Kasumi-1 (cell line): ENCODE measurements at places on chromosomes 12 and 14.

- DNase-seq, result peak; percentile 97
Observed at GRCh38 chr14:91009501-91010152, 50.8 kb downstream of the RPS6KA5 start.

DNA sequence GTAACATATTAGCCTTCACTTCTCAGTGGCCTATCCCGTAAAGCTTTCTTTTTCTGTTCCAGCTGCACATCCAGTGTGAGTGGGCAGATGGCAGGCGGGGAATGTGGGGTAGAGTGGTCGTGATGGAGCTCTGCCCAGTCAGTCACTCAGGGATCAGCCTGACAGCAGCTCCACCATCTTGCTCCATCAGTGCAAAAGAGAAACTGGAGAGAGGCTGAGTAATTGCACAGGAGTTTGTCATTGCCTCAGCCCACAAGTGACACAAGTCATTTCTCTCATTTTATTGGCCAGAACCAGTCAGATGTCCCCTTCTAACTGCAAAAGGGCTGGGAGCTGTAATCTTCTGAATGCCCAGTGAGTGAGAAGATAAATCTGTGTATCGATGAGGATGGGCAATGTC lies 66.5 kb downstream of the ATP23 start:
- no peak for DNase-seq

GRCh38 chr12:89239534-89239933 lies 112.8 kb downstream of the DUSP6 start:
- no peak for DNase-seq

DNA sequence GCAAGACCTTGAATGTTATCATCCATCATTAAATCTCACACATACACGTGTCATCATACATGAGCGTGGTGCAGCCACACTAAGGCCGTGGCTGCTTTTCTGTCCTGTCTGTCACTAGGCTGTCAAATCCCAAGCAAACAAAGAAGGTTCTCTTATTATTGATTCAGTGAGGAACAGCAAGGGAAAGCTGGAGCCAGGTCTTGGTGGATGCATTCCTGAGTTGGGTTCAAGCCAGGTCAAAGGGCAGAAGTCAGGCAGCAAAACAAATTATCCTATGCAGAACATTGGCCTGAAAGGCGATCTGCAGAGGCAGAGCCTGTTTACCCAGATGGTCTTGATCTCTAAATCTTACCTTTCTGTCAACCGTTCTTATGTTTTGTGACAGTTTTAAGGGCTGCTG lies 252.3 kb downstream of the NEDD1 start:
- DNase-seq, result no peak

- DNase-seq, result peak; percentile 20
Observed at GRCh38 chr14:69695322-69696203, 71.4 kb upstream of the SRSF5 start.

DNA sequence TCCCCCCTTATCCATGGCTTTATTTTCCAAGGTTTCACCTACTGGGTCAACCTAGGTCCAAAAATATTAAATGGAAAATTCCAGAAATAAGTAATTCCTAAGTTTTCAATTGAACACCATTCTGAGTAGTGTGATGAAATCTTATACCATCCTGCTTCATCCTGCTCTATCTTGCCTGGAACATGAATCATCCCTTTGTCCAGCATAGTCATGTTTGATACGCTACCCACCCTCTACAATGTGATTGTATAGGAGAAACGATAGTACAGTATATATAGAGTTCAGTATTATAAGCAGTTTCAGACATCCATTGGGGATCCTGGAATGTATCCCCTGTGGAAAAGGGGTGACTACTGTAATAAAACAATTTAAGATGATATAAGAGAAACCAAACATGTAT lies 62.2 kb downstream of the IFNG start:
- DNase-seq, result no peak

GRCh38 chr14:95505030-95505589 lies 11.3 kb downstream of the SYNE3 start:
- no peak for DNase-seq

- peak; percentile 62 for DNase-seq
Observed at GRCh38 chr14:69612014-69612782, 802 bp downstream of the SUSD6 start.

DNA sequence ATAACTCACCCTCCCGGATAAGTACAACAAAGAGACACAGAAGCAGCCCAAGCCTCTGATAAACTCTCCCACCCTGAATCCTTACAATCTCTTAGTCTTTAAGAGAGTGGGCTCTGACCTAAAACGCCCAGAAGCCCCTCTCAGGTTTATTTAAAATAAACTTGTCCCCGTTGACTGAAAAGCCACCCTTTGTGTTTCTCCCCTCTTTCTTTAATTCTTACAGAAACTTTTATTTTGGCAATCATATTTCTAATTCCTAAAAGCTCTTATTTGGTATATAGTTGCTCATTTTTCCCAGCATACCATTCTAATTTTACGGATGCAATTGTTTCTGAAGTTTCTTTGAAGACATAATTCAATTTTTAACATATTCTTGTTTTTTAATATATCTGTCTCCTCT lies 222.1 kb upstream of the PLXNC1 start:
- no peak for DNase-seq

GRCh38 chr12:3101309-3102024 lies 24.3 kb downstream of the TSPAN9 start:
- DNase-seq, result no peak

GRCh38 chr14:96455588-96455987 lies 46.6 kb upstream of the PAPOLA start:
- no peak for DNase-seq

DNA sequence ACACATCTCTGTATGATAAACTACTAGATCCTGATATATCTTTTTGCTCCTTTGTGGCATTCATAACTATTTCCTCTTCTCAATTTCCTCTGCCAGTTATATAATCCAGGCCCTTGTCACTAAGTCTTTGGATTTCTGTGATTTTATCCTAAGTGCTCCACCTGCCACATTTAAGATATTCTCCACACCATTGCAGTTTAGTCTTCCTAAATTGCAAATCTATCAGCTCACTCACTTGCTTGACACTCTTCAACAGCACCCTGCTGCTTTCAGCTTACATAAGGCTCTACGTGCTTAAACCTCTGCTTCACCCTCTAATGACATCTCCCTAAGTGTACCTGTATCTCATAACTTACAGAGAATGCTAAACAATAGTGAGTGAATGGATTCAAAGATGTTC lies 1032.2 kb upstream of the SEL1L start:
- no peak for DNase-seq

- no peak for DNase-seq
Observed at GRCh38 chr12:104371043-104371870, 67.7 kb downstream of the EID3 start.

DNA sequence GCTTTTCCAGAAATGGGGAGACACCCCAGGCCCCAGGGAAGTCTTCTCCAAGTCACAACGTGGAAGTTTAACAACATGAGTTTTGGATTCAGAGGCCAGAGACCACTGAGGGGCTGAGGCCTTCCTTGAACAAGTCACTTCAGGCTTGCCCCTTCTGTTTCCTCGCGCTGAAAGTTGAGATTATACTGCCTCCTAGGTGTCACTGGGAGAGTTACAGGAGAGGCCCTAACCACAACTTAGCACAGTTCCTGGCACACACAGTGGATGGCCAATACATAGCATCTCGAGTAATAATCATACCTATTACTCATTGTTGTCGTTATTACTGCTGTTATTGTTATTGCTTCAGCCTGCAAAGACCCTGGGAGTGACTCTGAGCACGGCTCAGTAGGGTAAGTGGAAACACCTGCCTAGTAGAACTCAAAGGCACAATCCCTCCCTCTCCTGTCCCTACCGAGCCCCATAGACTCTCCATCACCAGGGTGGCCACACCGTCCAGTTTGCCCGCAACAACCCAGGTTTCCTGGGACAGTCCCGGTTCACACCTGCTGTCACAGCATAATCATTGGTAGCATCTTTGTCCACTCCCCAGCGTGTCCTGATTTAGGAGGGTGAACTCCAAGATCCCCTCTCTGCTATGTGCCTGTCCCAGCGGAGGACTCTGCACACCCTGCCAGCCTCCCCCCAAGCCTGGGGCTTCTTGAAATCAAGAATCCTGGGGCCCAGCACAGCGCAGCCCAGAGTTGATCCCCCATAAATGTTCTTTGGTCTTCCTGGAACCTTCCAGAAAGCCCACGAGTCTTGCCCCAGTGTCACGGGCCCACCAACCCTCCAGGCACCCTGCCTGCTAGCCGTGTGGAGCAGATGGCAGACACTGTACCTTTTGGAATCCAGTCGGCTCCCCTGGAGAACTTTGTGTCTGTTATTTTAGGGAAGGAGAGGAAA lies 85.0 kb downstream of the SYNE3 start:
- DNase-seq, result peak; percentile 22

DNA sequence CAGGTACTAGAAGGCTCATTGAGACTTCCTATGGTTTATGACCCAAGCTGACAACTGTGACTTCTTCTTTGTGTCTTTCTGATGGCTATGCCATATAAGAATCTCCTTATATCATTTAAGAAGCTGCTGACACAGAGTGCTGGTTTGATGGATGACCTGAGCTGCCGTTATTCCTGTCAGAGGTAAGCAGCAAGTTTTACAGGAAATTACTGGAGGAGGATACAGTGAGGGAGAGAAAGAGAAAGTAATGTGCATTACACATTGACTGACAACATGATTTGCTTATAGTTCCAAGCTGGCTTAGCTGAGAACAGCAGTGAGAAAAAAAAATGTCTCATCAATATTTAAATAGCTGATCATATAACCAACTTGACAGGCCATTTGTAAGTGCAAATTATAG lies 981.4 kb downstream of the FSCB start:
- DNase-seq, result no peak

DNA sequence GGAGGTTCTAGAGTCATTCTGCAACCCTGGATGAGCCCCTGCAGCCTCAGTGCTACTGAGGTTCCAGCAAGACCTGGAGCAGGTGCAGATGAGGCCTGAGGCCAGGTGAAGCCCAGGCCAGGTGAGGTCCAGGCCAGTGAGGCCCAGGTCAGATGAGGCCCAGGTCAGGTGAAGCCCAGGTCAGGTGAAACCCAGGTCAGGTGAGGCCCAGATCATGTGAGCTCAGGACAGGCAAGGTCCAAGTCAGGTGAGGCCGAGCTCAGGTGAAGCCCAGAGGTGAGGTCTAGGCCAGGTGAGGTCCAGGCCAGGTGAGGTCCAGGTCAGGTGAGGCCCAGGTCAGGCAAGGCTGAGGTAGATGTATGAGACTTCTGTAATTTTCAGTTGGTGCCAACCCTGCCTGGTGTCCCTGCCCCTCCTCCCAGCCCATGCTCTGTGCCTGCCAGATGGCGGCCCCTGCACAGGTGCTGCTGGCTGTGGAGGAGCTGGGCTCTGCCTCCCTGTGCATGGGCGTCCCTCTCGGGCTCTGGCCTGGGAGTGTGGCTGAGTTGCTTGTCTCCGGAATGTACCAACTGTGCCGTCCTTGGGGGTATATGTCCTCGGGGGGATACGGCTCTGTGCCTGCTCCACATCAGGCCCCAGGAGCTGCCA lies 388.5 kb downstream of the TMEM121 start:
- no peak for DNase-seq

DNA sequence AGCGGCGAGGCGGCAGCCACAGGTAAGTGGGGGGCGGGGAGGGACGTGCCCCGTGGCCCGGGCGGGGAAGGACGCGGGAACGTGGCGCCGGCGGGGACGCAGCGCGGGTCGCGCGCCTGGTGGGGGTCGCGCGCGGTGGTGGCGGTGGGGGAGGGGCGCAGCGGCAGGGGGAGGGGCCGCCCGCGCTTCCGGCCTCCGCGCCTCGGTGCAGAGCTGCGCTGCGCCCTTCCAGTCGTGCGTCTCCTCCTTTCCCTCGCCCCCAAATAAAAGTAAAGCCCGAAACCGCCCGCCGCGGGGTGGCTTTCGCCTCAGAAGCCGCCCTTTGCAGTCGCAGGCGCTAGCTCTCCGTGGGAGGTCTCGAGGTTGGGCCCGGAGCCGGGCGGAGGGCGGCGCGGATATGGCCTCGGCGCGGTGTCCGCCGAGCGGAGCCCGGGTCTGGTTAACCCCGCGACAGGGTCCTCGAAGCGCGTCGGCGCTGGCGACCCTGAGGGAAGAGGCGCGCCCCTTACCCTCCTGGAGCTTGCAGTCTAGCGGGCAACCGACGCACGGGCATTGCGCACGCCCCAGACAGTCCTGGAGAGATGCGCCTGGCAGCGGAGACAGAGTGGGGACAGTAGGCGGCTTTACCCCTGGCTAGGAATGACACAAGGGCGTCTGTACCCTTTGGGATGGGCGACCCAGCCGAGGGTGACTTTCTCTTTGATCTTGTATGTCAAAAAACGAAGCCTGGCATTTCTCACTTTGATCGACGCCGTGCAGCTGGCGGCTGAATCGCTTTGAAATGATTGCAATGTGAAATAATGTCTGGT lies 589 bp downstream of the ATF1 start:
- peak; percentile 67 for DNase-seq

- no peak for DNase-seq
Observed at GRCh38 chr12:127239781-127240180, 1027.2 kb upstream of the TMEM132C start.

DNA sequence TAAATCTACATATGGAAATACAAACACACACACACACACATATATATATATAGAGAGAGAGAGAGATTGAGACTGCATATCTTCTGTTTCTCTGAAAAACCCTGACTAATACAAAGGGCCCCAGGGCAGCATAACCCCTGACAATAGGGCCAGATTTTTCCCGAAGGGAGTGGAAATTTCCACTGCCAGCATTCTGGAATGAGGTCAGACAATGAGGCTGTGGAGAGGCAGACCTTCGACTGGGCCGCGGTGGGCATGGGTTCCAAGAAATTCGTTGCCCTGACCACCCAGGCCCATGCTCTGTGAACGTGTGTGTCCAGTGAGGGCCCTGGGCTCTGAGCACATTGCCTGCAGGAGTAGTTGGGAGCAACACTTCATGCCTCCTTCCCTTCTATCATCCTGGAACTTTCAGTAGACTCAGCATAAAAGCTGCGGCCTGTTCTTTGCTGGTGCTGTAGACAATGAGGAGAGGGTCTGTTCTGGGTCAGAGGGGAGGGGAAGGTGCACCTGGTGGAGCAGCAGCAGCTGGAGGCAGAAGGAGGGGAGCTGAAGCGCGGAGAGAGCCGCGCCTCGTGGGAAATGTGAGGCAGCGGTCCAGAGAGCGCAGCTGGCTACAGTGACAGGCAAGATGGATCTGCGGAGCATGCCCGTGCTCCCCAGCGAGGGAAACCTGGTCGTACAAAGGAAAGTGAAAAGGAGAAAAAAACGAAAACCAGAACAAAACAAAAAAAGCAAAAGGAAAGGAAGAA lies 25.6 kb upstream of the CCDC60 start:
- no peak for DNase-seq

DNA sequence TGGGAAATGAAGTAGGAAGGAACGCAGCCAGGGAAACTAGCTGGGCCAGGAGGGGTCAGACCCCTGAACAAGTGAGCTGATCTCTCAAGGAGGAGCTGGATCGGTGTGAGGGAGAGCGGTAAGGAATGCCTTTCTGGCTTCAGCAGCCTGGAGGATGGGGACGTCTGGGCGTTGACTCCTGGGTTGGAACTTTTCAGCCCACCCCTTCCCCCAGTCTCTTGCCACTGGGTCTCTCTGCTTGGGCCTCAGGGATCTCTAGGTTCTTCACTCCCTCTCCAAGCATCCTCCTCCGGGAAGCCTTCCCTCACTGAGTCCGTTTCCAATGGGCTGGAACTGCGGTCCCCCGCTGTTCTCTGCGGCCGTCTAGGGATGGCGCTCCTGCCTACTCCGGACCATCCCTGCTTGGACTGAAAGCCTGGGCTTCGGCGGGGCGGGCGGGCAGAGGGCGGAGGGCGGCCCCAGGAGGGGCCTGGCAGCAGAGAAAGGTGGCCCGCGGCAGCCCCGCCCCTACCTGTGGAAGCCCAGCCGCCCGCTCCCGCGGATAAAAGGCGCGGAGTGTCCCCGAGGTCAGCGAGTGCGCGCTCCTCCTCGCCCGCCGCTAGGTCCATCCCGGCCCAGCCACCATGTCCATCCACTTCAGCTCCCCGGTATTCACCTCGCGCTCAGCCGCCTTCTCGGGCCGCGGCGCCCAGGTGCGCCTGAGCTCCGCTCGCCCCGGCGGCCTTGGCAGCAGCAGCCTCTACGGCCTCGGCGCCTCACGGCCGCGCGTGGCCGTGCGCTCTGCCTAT lies at the start of gene KRT7:
KRT7 (plus strand) TSS at position 570 of the 788 bp plus-strand sequence; CDS start at position 624, 54 bp downstream.
- no peak for DNase-seq
